Omental fat pad (tissue), 4 donors: ENCODE measurements at places on chromosomes 3 and 15.

- DNase-seq, result no peak
Observed at GRCh38 chr3:11626084-11626463, 17.6 kb downstream of the VGLL4 start.

DNA sequence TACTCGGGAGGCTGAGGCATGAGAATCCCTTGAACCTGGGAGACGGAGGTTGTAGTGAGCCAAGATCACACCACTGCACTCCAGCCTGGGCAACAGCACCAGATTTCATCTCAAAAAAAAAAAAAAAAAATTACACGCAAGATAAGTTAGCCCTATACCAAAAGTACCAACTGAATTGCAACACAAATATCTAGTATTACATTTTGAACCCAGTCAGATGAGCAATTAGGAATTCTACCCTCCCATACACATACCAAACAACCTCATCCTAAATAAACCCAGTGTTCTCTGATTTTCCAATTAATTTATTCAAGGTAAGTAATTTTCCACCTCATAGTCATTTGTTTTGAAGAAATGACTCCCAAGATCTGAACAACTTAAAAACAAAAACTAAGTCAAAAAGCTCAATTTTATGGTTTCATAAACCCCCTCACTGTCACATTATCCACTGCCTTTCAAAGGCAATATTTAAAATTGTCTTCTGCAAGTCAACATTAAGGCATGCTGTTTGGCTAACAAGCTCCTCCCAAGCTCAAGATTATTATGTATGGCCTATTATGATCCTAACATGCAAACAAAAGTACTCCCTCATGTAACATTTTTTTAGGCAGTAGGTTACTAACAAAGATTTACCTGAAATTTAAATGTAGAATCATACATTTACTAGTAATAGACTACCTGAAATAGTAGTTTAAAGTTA lies 4.5 kb downstream of the RAF1 start:
- no peak for DNase-seq

DNA sequence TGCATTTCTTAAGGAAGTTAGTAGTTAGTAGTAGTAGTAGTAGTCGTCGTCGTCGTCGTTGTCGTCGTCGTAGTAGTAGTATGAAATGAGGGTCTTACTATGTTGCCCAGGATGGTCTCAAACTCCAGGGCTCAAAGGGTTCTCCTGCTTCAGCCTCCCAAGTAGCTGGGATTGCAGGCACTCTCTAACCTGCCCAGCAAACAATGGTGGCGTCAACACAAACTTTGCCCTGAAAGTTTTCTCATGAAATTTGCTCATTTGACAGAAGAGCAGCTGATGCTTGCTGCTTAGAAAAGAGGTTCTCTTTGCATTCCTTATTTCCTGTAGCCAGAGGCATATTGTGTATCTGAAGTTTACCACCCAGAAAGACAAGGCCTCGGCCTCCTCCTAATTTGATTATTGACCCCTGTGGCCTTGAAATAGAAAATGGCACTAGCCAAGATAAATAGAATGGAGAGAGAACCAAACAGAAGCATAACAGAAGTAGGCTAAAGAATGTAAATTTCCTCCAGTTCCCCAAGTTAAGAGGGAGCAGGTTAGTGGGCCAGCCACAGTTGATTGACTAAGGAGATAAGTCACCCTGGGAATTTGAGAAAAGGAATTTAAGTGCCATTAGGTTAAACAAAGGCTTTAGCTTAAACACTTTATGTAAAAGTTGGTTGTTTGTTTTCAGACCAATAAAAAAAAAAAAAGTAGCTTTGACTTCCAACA lies 166.2 kb upstream of the ROBO2 start:
- DNase-seq, result no peak

DNA sequence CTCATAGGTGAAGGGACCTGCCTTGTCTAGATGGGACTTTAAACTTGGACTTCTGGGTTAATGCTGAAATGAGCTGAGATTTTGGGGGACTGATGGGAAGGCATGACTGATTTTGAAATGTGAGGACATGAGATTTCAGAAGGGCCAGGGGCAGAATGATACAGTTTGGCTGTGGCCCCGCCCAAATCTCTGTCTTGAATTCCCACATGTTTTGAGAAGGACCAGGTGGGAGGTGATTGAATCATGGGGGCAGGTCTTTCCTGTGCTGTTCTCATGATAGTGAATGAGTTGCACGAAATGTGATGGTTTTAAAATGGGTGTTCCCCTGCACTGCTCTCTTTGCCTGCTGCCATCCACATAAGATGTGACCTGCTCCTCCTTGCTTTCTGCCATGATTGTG lies 42.8 kb downstream of the ILDR1 start:
- no peak for DNase-seq

- DNase-seq, result no peak
Observed at GRCh38 chr3:39573392-39573791, 105.9 kb downstream of the MOBP start.

DNA sequence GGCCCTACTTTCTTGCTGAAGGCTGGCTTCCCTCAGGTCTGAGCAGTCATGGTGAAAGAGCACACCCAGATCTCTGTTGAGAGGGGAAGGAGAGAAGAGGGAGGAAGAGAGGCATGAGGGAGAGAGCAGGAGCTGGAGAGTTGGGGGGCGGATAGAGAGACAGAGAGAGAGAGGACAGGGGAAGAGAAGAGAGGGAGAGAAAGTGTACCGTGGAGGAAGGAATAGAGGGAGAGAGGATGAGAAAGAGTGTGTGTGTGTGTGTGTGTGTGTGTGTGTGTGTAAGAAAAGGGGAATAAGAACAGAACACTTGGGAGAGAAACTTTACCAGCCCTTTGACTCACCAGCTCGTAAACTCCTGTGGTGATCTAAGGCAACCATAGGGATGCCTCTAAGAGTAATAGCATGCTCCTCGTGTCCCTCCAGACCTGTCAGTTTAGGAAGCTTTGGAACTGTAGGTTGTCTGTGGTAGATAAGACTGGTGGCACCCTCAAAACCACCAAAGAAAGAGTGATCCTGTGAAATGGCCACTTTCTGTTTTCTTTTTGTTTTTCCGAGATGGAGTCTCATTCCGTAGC lies 18.2 kb downstream of the ZNF592 start:
- no peak for DNase-seq

- DNase-seq, result no peak
Observed at GRCh38 chr3:156808025-156808424, 18.1 kb upstream of the LEKR1 start.

- DNase-seq, result no peak
Observed at GRCh38 chr3:104787306-104787705, 579.4 kb upstream of the ALCAM start.

DNA sequence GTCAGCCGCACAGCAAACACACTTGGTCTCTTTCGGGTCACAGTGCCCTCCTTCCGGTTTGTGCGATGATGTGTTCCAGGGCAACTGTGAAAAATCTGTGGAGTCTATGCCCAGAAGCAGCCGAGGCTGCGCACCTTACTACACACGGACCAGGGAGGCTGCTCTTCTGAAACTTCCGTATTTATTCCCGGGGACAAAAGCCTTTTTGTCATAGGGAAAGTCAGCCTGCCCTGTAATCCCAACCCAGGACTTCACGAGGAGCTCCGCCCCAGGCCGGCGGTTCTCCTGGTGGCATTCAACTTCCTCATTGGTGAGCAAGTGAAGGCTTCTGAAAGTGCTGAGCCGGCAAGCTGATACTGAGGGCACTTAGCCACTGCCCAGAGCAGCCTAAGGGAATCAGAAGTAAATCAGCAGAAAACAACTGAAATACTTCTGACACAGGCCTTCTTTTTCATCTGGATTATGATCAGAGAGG lies 126.5 kb downstream of the FMN1 start:
- DNase-seq, result no peak

GRCh38 chr15:74434263-74435136 lies 742 bp upstream of the SEMA7A start:
- no peak for DNase-seq

DNA sequence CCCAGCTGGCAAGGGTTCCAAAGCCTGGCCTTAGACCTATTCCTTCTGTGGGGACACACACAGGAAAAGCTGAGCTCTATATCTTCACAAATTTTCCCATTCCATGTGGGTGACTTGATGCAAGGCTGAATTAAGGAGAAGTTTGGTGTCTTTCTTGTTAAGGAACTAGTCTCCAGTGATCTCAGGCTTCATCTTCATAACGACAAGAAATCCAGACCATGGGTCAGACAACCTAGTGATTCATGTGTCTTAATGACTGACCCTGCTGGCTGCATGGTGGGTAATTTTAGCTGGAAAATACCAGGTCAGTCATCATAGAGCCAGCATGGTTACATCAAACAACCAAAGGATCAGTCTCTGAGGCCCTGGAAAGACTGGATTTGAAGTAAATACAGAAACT lies 112.7 kb upstream of the SLC4A7 start:
- DNase-seq, result no peak

GRCh38 chr15:32134842-32135241 lies 104.5 kb downstream of the CHRNA7 start:
- no peak for DNase-seq

DNA sequence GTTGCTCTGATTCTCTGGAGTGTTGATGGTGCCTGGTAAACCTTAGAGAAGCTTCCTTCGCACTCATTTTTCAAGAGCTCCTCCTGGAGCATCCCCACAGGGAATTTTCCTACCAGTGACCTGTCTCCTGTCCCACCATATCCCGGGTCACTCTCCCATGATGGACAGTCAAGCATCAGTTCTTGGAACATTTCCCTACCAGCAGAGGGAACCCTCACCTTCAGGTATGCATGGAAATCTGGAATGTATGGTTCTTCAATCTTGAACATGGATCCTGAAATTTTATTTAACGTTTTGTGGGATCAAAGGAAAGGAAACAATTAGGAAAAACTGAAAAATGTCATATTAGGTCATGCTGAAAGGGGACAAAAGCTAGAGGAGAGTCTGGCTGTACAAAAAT lies 153.8 kb downstream of the SPATA16 start:
- DNase-seq, result no peak

DNA sequence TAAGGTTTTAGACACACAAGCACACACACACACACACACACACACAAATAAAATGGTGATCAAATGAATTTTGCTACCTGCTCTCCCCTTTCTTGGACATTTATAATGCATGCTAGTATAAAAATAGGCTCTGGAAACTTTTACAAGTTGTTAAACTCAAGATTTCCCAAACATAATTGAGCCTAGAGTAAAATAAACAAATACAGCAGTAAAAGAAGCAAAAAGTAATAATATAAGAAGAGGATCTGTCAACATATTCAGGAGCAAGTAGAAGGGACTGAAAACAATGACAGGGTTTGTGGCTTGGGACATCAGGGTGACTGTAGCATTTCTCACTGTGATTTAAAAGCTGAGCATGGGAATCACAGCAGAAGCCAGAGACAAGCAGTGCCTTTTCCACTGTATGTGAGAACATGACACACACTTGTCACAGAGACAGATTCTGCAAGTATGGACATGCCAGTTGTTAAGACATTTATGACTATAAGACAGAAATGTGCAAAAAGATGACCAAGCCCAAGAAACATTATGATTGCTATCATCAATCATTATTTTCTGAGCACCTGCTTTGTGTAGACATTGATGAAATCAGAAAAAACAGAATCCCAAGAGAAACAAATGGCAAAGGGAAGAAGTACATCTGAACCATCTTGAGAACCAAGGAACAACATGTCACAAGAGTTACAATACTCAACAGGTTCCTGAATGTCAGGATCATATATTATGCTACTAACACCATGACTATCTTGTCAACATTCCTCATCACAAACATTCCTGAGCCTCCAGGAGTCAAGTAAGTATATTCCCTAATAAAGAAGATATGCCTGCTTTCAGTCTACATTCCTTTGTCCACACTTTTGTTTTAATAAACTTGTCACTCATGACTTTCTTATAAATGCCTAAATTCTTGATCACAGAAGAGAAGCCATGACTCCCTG lies 7.1 kb downstream of the THRB start:
- no peak for DNase-seq

DNA sequence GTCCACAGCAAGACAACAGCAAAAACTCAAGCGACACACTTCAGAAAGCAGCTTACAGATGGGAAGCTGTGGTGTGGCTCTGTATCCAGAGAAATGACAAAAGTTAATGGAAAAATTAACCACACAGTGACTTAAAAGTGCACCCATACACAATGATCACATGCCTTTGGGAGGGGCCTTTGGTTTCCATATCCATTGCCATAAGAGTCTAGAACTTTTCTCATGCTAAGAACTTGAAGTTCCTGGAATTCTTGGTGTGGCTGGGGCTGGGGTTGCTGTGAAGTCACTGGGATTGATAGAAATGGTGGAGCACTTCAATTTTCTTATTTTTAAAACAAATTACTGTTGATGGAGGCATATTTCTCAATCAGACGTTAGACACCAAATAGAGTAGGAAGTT lies 108.6 kb upstream of the FEZF2 start:
- no peak for DNase-seq

DNA sequence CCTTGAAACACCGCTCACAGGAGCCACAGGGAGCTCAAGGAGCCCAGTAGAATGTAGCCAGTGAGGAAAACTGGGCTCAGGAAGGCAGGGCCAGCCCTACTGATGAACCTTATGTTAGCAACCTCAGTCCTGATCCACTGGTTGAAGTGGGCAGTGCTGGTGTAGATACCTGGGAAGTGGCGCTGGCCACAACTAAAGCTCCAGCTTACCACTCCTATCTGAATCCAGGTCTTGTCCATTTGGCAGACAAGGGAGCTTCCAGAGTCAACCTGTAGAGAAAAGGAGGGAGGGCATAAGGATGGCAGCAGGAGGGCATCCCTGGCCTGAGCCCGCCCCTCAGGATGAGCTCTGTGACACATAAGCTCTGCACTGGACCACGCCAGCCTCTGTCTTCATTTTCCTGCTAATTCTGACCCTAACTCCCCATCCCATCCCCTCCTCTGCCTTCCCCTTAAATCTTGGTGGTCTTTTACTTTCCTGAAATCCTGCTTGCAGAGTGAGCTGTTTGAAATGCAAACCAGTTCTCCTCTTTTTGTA lies 2.1 kb upstream of the PRSS50 start:
- DNase-seq, result peak; percentile 4

GRCh38 chr3:80677796-80678195 lies 910.0 kb upstream of the ROBO1 start:
- DNase-seq, result no peak

DNA sequence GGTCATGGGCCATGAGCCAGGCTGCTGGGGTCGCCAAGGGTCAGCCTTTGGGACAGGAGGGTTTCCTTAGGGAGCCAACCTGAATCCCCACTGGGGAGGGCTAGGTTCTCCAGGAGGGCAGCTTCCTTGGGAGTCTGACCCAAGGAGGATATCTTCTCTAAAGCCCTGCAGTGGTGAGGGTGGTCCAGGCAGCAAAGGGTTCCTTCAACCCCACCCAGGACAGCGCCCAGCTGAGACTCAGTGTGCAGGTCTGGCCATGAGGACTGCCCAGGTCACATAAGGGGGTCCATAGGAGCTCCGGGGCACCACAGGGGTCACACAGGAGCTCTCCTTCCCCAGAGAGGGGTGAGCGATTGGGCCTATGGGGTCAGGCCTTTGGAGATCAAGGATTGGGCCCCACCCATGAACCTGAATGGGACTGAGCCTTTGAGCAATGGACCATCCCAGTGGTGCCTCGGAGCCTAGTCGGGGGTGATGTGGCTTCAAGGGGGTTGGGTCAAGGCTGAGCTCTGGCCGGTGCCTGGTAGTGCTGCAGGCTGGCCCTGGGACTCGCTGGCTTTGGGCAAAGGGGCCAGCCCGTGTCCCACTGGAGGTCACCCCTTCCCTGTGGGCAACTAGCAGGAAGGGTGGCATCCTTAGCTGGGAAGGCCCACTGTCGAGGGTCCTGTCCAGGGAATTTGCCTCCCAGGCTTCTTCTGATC lies 216.5 kb downstream of the SNRPN start:
- DNase-seq, result no peak
